ENCODE measurements at places on chromosomes 5 and 9.

DNA sequence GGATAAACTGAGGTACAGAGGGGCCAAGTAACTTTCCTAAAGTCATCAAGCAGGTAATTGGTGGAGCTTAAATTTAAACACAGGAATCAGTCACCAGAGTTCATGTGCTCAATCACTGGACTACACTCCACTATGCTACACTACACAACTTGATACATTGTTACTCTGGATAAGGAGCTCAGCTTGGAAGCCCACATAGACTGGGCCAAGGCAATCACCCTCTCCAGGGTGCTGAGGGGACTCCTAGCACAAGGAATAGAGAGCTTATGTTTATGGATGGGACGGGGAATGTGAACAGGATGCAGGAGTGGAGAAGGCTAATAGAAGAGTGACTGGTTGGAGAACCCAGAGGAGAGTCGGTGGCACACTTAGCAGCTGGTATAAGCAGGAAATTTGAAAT, 113.5 kb upstream of the NFIB start:
- DNase-seq = no peak

- DNase-seq = no peak
These were observed 1.3 kb downstream of the AGPAT2 start for GRCh38 chr9:136685790-136686533.

GRCh38 chr5:44389823-44390143, 563 bp upstream of the FGF10 start:
- DNase-seq = no peak

GRCh38 chr9:135664266-135664665, 1.2 kb downstream of the LCN9 start:
- DNase-seq = no peak

DNA sequence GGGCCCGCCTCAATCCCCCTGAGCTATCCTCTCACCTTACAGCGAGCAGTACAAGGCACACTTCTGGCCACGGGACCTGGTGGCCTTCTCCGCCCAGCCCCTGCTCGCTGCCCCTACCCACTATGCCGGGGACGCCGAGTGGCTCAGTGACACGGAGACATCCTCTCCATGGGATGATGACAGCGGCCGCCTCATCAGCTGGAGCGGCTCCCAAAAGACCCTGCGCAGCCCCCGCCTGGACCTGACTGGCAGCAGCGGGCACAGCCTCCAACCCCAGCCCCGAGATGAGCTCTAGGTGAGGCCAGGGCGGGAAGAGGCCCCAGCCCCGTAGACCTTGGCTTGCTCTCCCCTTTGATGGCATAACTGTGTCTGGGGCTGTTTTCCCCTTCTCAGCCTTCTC, 15.0 kb downstream of the CERCAM start:
- DNase-seq = no peak

DNA sequence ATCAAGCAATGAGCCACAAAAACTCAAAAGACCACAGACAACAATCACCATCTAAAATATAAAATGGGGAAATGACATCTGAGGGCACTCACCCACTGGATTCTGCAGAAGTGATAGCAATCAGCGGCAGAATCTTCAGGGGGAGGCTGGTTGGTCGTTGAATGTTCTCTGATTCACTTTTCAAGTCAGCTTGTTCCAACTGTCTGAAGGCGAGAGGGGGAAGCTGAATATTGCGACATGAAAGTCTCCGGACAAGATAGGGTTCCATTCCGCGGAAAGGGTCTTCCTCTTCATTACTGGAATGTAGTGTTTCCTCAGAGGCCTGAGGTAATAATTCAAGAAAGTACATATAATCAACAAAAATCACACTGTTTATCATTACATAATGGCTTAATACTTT, 94.9 kb upstream of the PDE4D start:
- DNase-seq = no peak

DNA sequence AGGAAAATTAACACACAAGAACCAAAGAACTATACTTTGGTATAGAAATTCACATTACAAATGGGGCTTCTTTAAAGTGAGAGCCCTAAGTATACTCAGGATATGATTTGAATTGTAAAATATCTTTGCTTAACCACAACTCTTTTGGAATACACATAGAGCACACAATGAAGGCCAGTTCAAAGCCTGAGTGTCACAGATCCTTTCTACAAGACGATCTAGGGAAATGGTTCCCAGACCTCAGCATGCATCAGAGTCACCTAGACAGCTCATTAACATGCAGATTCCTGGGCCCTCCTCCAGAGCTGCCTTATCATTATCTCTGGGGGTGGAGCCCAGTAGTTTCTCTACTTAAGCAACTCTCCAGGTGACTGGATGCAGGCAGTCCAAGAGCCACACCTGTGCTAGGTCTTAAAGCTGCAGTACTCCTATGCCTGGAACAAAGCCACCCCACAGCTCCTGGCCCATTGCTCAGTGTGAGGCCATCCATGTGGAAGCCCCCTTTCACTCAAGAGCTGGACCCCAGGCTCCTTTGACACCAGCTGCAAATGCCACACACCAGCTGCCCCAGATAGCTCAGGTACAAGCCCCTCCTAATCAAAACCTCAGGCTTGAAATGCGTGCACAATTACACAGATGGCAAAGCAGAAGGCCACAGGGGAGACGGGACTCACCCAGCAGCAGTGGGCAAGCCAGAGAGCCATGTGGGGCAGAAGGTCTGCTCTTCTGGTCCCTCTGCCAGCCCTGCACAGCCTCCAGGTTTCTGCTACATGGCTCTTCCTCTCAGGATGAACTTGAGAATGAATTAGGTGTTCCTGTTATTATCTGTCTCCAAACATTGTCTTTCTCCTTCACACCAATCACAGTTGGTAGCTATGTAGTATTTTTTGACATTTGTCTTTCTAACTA, 106.1 kb downstream of the SH3TC2 start:
- no peak for DNase-seq

DNA sequence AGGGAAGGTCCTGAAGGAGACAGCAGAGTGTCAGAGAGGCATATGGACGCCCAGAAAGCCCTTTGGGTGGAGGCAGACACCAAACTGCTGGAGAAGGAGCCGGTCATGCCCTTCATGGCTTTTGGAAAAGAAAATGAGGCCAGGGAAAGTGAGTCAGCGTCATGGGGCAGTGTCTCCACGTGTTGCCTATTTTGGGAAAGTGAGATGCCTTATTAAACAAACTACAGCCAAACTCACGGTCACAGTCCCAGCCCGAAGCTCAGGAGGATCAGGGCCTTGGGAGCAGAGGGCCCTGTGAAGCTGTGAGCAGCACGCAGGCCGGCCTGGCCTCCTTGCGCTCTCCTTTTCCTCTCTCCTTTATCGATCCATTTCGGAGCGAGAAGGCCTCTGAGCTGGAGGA, 25.0 kb downstream of the RGS3 start:
- no peak for DNase-seq

- no peak for DNase-seq
These were observed 7.9 kb downstream of the NACC2 start for GRCh38 chr9:136086951-136087740.

DNA sequence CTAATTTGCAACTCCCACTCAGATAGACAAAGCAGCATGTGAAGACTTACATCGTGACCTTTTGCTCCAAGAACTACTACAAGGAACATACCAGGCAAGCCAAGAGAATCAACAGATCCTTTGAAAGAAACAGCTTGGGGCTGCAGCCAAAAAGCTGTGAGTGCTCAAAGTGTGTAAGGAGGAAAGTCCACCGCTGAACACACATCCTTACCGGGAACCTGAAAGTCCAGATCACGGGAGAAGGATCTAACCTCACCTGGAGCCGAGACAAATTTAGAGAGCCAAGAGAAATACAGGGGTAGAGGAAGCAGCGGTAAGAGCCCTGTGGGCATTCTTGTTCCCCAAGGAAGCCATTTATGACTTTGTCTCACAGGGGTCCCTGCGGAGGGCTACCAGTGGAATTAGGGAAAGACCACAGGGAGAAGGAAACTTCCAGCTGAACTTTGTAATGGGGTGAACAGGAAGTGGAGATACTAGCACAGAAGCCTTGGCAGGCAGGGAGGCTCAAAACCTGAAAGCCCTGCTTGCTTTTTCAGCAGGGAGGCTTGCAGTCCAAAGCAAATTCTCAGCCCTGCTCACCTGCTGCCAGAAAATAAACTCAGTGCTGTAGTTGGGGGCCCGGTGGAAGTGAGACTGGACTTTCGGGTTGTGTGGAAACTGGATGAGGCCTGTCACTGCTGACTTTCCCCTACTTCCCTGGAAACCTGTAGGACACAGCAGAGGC, 350.2 kb downstream of the DTWD2 start:
- DNase-seq = no peak

- DNase-seq = peak; percentile 89
These were observed at the start of gene TBC1D9B for GRCh38 chr5:179907556-179908324. Gene TBC1D9B (minus strand): TSS chr5:179907897. CDS start chr5:179907821, 76 bp downstream.

- peak; percentile 10 for DNase-seq
These were observed 888 bp downstream of the RABGAP1 start for GRCh38 chr9:122941582-122942234.

- DNase-seq = no peak
These were observed 12.4 kb downstream of the IPPK start for GRCh38 chr9:92657296-92658094.

GRCh38 chr9:21102305-21102704, 24.6 kb upstream of the IFNB1 start:
- no peak for DNase-seq

GRCh38 chr5:66238435-66238834, 94.3 kb downstream of the SREK1 start:
- no peak for DNase-seq

- peak; percentile 62 for DNase-seq
These were observed at the start of gene TRIM7 for GRCh38 chr5:181204826-181205760. Gene TRIM7 (minus strand): TSS chr5:181205196. CDS start chr5:181205110, 86 bp downstream.
